Panc1 (cell line): ENCODE measurements at places on chromosomes 16 and 17. TPM values are rescaled to one million over a fixed set of nuclear protein-coding genes. Genes with fewer than 3 reads are reported as not detected.

GRCh38 chr17:11953924-11954323 lies 43.4 kb downstream of the ZNF18 start:
- no peaks in the 10 kb centered on the region for H3K27me3 ChIP-seq
- H3K27ac ChIP-seq: no peak overlapping the region
- no peak for DNase-seq
- H3K4me1 ChIP-seq: no peaks in the 10 kb centered on the region

- H3K4me1 ChIP-seq: no peaks in the 10 kb centered on the region
- no peak for DNase-seq
- no peaks in the 10 kb centered on the region for H3K36me3 ChIP-seq
- no peaks in the 10 kb centered on the region for H3K27me3 ChIP-seq
- no peak overlapping the region for H3K27ac ChIP-seq
These were observed 48.3 kb upstream of the ABCC11 start for GRCh38 chr16:48295488-48296281.

GRCh38 chr16:70475054-70475871 lies 20.9 kb downstream of the FCSK start:
- no peaks in the 10 kb centered on the region for H3K36me3 ChIP-seq
- H3K4me3 ChIP-seq: no peak overlapping the region
- peaks cover 11% of the 10 kb centered on the region for H3K4me1 ChIP-seq
- no peak for DNase-seq
- H3K27me3 ChIP-seq: no peaks in the 10 kb centered on the region

The JPH3 gene
- 1.2 TPM for total RNA-seq

The TBC1D3I gene
- total RNA-seq: 0.54 TPM

The ACSM2A gene
- not detected for total RNA-seq

GRCh38 chr16:20075243-20075642 lies 1.6 kb upstream of the GPR139 start:
- H3K27ac ChIP-seq: no peak overlapping the region
- H3K27me3 ChIP-seq: peaks cover 15% of the 10 kb centered on the region
- no peak for DNase-seq
- no peak overlapping the region for H3K4me3 ChIP-seq
